ENCODE measurements at places on chromosomes 7 and 10. TPM values are rescaled to one million over a fixed set of nuclear protein-coding genes. Genes with fewer than 3 reads are reported as not detected.

- no peaks in the 10 kb centered on the region for H3K36me3 ChIP-seq
- H3K27me3 ChIP-seq, result no peaks in the 10 kb centered on the region
- H3K4me3 ChIP-seq, result no peak overlapping the region
- DNase-seq, result peak; percentile 46
Measured at GRCh38 chr10:24825551-24825950, 101.9 kb upstream of the ARHGAP21 start.

DNA sequence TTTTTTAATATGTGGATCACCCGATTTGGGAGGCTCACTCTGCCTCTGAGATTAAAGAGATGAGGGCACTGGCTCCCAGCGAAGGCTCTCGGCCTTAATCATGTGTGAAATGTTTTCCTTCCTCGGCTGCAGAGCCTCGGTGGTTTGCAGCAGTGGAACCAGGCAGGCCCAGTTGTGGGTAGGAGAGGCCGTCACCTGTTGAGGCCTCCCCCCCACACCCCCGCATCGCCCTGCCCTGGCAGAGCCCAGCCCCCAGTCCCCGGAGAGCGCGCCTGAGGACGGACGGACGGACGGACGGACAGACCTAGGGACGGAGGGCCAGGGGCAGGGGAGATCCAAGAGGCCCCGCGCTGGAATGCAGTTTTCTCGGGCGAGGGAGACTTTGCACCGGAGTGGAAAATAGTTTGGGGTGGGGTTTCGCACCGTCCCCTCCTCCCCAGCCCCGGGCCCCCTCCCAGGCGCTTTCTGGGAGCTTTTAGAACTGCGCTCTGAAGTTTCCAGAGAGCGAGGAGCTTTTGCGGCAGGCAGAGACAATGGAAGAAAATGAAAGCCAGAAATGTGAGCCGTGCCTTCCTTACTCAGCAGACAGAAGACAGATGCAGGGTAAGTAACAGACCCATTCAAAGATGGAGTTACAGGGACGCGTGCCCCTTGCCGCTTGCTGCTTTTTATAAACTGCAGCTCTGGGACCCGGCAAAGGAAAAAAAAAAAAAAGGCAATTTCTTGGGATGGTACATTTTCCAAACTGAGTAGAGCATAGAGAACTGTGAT is at the start of gene KIAA1217:
Gene KIAA1217 (plus strand): TSS at position 478 of the 771 bp plus-strand sequence. CDS start 56 bp downstream, at position 534.
- no peaks in the 10 kb centered on the region for H3K27me3 ChIP-seq
- DNase-seq, result peak; percentile 46
- peaks cover 14% of the 10 kb centered on the region for H3K4me1 ChIP-seq

GRCh38 chr7:157596881-157597280 is 260.1 kb downstream of the DNAJB6 start:
- no peaks in the 10 kb centered on the region for H3K4me1 ChIP-seq
- H3K27me3 ChIP-seq, result no peaks in the 10 kb centered on the region
- H3K27ac ChIP-seq, result no peak overlapping the region

DNA sequence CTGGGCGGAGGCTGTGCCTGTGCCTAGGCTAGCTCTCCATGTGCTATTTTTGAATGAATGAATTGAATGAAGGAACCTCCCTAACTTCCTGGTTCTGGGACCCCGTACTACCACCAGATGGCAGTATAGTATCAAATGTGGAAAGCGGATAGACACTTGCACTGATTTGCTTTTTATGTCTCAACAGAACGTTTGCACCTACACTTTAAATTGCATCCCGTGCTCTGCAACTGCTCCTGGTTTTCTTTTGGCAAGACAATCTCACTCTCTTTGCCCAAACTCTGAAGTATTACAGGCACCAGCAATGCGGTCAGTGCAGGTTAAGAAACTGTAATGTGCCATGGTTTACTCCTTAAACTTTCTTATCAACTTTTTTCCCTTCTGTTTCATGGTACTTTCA is 6.5 kb downstream of the FZD8 start:
- H3K4me1 ChIP-seq, result peaks cover 19% of the 10 kb centered on the region
- no peaks in the 10 kb centered on the region for H3K27me3 ChIP-seq
- H3K4me3 ChIP-seq, result no peak overlapping the region
- DNase-seq, result peak; percentile 35
- no peaks in the 10 kb centered on the region for H3K36me3 ChIP-seq

GRCh38 chr10:78892338-78893176 is 176.2 kb upstream of the ZMIZ1 start:
- H3K36me3 ChIP-seq, result no peaks in the 10 kb centered on the region
- H3K27ac ChIP-seq, result no peak overlapping the region
- H3K4me1 ChIP-seq, result no peaks in the 10 kb centered on the region

DNA sequence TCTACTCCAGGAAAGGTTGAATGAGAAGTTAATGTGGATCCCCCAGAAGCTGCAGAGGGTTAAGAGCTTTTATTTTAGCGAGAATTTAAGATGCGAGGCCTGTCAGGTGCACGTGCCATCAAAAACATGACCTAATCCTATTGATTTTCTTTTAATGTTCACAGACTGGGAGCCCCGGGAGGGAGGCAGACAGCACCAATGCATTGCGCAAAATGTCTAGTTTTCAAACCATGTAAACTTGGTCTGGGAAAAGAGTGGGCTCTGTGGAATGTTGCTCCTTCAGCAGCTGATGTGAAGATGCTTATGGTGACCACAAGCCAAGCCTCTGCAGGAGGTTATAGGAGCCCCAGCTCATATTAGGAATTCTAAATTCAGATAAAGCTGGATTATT is 172.0 kb upstream of the ITGB1 start:
- peak; percentile 98 for DNase-seq
- no peaks in the 10 kb centered on the region for H3K27me3 ChIP-seq
- no peak overlapping the region for H3K4me3 ChIP-seq
- no peaks in the 10 kb centered on the region for H3K36me3 ChIP-seq
- H3K4me1 ChIP-seq, result peaks cover 52% of the 10 kb centered on the region
- H3K27ac ChIP-seq, result peak overlapping the region; percentile 91

GRCh38 chr10:112802411-112803022 is 147.5 kb upstream of the TCF7L2 start:
- no peaks in the 10 kb centered on the region for H3K27me3 ChIP-seq
- no peak overlapping the region for H3K27ac ChIP-seq
- H3K36me3 ChIP-seq, result no peaks in the 10 kb centered on the region
- H3K4me3 ChIP-seq, result no peak overlapping the region
- no peaks in the 10 kb centered on the region for H3K4me1 ChIP-seq

DNA sequence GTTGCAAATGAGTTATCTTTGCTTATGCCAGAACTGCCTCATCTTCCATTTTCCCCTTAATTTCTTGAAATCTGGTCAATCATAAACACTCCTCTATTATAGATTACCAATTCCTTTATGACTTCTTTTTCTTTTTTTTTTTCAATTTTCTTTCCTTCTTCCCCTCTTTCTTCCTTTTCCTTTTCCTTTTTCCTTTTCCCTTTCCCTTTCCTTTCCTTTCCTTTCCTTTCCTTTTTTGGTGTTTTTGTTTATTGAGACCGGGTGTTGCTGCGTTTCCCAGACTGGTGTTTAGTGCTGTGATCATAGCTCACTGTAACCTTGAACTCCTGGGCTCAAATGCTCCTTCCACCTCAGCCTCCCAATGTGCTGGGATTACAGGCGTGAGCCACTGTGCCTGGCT is 151.4 kb upstream of the FOXP2 start:
- H3K36me3 ChIP-seq, result no peaks in the 10 kb centered on the region
- H3K27ac ChIP-seq, result no peak overlapping the region
- H3K4me1 ChIP-seq, result no peaks in the 10 kb centered on the region
- no peak overlapping the region for H3K4me3 ChIP-seq
- DNase-seq, result no peak
- no peaks in the 10 kb centered on the region for H3K27me3 ChIP-seq

- no peak for DNase-seq
- H3K27me3 ChIP-seq, result no peaks in the 10 kb centered on the region
- H3K36me3 ChIP-seq, result no peaks in the 10 kb centered on the region
- H3K4me3 ChIP-seq, result no peak overlapping the region
- H3K27ac ChIP-seq, result peak overlapping the region; percentile 94
Measured at GRCh38 chr7:2108501-2109250, 124.1 kb downstream of the MAD1L1 start.

- H3K27me3 ChIP-seq, result peaks cover 21% of the 10 kb centered on the region
- no peak overlapping the region for H3K4me3 ChIP-seq
- no peak overlapping the region for H3K27ac ChIP-seq
Measured at GRCh38 chr7:30674420-30674819, 7.8 kb downstream of the CRHR2 start.

DNA sequence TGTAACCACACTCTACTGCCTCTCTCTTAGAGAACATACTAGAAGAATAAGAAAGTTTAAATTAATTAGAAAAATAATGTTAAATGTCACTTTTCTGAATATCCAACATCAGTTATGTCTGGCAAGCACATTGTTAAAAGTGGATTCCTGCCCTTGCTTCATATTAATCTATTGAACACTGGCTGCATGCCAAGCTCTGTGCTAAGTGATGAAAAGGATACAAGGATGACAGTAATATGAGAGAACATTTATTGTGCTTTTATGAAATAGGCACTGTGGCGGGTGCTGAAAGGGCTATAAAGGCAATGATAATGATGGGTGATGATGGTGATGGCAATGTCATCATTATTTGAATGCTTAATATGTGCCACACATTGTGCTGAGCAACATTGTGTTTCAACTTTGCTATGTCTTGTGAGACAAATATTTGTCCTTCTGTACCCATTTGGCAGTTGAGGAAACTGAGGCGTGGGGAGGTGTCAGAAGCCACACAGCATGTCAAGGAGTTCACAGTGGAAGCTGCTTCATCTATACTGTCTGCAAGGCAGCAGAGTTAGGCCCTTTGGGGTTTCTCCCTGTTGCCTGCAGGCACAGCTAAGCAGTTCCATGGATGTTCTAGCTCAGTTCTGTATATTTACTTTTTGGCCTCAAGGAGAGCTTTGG is 64.2 kb upstream of the RAPGEF5 start:
- H3K4me1 ChIP-seq, result no peaks in the 10 kb centered on the region
- H3K27ac ChIP-seq, result no peak overlapping the region
- H3K36me3 ChIP-seq, result no peaks in the 10 kb centered on the region
- no peak for DNase-seq
- H3K4me3 ChIP-seq, result no peak overlapping the region

DNA sequence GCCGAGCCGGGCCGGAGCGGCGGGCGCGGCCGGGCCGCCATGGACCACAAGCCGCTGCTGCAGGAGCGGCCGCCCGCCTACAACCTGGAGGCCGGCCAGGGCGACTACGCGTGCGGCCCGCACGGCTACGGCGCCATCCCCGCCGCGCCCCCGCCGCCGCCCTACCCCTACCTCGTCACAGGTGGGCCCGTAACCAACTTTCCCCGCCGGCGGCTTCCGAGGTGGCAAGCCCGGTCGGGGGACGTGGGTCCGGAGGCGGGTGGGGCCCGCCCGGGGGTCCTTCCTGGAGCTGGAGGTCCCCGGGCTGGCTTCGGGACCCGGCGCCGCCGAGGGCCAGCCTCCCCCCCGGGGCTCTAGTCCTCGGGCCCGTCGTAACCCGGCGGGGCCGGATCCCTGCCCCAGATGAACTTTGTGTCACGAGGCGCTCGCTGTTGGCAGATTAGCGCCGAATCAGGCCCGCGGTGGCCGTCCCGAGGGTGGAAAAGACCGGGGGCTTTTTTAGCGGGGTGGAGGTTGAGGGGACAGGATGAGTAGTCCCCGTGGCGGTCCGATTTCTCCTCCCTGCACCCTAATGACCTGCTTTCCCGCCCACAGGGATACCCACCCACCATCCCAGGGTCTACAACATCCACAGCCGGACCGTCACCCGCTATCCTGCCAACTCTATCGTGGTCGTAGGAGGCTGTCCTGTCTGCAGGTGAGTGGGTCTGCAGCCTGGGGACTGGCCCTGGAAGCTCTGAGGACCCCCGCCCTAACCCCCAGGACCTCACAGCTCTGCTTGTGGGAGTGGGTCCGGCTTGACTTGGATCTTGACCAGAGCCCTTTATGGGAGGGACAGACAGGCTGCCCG is 496 bp downstream of the BRI3 start:
- H3K36me3 ChIP-seq, result no peaks in the 10 kb centered on the region
- H3K27me3 ChIP-seq, result no peaks in the 10 kb centered on the region
- H3K4me3 ChIP-seq, result peak overlapping the region; percentile 84
- H3K27ac ChIP-seq, result peak overlapping the region; percentile 81
- peaks cover 50% of the 10 kb centered on the region for H3K4me1 ChIP-seq

DNA sequence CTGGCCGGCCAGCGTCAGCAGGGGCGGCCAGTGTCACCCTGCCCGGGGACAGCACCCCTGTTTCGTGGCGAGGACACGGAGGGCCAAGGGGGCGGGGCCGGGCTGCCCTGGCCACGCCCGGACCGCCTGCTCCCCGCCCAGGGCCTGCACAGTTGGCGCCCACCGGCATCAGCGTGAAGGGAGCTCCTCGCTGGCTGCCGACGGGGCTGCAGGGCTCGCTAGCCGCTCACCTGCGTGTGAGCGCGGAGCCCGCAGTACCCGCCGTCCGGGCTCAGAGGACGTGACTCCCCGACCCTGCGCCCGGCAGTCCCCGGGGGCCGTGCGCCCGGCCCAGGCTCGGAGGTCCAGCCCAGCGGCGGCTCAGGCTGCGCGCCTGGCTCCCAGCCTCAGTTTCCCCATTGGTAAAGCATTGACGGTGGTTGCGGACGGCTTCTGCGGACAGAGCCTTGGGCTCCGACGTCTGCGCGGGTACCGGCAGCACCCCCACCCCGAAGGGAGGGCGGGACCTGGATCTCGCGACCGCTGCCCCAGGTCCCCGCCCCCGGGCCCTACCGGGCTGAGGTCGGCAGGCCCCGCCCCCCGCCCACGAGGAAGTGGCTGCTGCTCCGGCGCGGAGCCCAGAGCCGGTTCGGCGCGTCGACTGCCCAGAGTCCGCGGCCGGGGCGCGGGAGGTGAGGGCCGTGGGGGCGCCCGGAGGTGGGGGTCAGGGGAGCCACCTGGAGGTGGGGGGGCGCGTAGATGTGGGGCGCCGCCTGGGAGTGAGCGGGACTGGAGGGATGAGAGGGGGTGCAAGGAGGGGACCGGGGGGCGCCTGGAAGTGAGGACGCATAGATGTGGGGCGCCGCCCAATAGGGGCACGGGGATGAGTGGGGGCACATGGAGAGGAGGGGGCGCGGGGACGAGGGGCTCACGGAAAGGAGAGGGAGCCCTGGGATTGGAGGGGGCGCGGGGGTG is at the start of gene ARPC1B:
Gene ARPC1B (plus strand): TSS at position 620 of the 954 bp plus-strand sequence. CDS start 10,985 bp downstream, outside the sequence.
- no peak within 1 kb of the TSS for H3K27ac ChIP-seq
- peaks cover 4% of the 10 kb centered on the region for H3K36me3 ChIP-seq
- peaks cover 8% of the 10 kb centered on the region for H3K4me1 ChIP-seq
- peak within 1 kb of the TSS; percentile 70 for H3K4me3 ChIP-seq
- peak; percentile 42 for DNase-seq

- no peak overlapping the region for H3K4me3 ChIP-seq
- H3K27ac ChIP-seq, result no peak overlapping the region
- H3K36me3 ChIP-seq, result no peaks in the 10 kb centered on the region
- H3K4me1 ChIP-seq, result no peaks in the 10 kb centered on the region
- DNase-seq, result no peak
- peaks cover 2% of the 10 kb centered on the region for H3K27me3 ChIP-seq
Measured at GRCh38 chr10:133216776-133217175, 13.2 kb upstream of the UTF1 start.

- no peaks in the 10 kb centered on the region for H3K27me3 ChIP-seq
- no peak for DNase-seq
- H3K27ac ChIP-seq, result no peak overlapping the region
- H3K4me1 ChIP-seq, result no peaks in the 10 kb centered on the region
- no peaks in the 10 kb centered on the region for H3K36me3 ChIP-seq
Measured at GRCh38 chr7:125436220-125436619, 506.6 kb upstream of the POT1 start.

GRCh38 chr7:85535974-85536729 is 349.3 kb upstream of the SEMA3D start:
- no peak for DNase-seq
- H3K36me3 ChIP-seq, result no peaks in the 10 kb centered on the region
- no peak overlapping the region for H3K27ac ChIP-seq
- no peaks in the 10 kb centered on the region for H3K4me1 ChIP-seq
- H3K4me3 ChIP-seq, result no peak overlapping the region

- H3K27ac ChIP-seq, result no peak overlapping the region
- H3K4me1 ChIP-seq, result peaks cover 4% of the 10 kb centered on the region
Measured at GRCh38 chr7:16933296-16934279, 51.8 kb upstream of the AGR3 start.

TMEM213 gene
- total RNA-seq, result not detected

OPN4 gene
- not detected for total RNA-seq

GSTO2 gene
- total RNA-seq, result 1.9 TPM

LRRD1 gene
- total RNA-seq, result 0.27 TPM

GPC2 gene
- total RNA-seq, result 7.6 TPM

SPDYE2 gene
- total RNA-seq, result not detected

HYAL4 gene
- not detected for total RNA-seq
